Activated naive CD4-positive, alpha-beta T cell treated with anti-CD3 and anti-CD28 coated beads for 36 hours (primary cell): ENCODE measurements at places on chromosomes 2 and 18. TPM values are rescaled to one million over a fixed set of nuclear protein-coding genes. Genes with fewer than 3 reads are reported as not detected.

DNA sequence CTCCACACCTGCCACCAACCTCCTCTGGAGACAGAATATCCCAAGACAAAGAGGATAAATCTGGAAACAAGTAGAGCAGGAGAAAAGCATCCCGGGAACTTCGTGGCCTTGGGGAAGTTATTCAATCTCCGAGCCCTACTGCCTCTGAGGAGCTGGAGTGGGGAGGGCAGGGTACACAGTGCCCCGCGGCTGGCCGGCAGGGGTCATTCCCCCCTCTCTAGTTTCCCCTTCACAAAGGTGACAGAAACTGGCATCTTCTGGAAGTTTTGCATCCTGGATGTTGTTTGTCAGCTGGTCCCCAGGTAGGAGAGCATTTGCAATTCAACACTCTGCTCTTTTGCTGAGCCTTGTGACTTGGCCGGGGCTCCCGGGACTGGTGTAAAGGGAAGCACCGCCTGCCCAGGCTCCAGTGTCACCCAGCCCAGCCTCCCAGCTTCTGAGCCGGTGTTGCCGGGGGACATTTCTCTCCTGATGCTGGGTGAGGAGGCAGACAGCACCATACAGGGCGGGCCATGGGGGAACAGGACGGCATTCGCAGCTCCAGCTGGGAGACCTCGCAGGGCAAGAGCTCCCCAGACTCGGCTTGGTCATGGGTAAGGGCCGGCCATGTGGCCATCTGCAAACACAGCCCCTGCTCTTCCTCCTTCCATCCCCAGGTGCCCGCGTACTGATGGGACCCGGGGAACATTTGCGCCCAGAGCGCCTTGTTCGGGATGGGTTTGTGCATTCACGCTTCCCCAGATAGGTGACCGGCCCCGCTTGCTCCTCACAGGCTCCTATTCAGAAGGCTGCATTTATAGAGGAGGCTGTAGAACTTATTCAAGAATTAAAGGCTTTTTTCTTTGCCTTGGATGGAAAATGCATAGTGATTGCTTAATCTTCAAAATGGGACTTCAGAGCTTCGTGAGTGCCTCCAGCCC is 7.4 kb upstream of the NTSR2 start:
- peaks cover 3% of the 10 kb centered on the region for H3K4me1 ChIP-seq
- no peak overlapping the region for H3K4me3 ChIP-seq
- DNase-seq, result no peak
- H3K36me3 ChIP-seq, result no peaks in the 10 kb centered on the region

GRCh38 chr2:19796035-19796695 is 105.6 kb downstream of the TTC32 start:
- no peak overlapping the region for H3K27ac ChIP-seq
- DNase-seq, result no peak
- H3K27me3 ChIP-seq, result no peaks in the 10 kb centered on the region
- no peaks in the 10 kb centered on the region for H3K36me3 ChIP-seq

DNA sequence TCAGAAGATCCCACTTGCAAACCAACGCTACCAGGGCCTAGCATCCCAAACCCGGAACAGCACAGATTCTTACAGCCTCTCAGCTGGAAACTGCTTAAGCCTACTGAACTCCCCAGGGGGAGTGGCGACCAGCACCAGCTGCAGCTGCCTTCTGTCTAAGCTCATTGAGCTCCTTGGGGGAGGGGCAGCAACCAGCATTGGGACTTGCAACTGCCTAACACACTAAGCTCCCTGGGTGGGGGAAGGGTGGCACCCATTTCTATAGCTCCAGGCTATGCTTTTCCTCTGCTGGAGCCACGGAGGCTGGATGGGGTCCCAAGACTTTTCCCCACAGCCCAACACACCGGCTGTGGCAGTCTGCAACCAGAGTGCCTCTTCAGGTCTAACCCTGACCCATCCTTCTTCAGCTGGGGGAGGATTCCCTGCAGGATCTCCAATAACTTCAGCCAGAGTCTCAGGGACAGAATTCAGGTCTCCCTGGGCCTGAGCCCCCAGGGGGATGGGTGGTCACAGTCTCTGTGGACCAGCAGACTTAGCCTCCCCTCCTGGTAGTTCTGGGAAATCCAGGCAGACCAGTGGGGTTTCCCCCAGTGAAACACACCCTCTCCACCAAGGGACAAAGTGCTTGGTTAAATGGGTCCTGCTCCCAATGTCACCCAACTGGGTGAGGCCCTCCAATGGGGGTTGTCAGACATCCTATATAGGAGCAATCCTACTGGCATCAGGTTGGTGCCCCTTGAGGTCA is 45.9 kb upstream of the ITGA4 start:
- no peaks in the 10 kb centered on the region for H3K27me3 ChIP-seq
- no peak overlapping the region for H3K4me3 ChIP-seq
- H3K4me1 ChIP-seq, result peaks cover 3% of the 10 kb centered on the region
- DNase-seq, result no peak

Gene VWA3B
- total RNA-seq, result 0.43 TPM

- no peak overlapping the region for H3K27ac ChIP-seq
- H3K4me3 ChIP-seq, result no peak overlapping the region
- no peaks in the 10 kb centered on the region for H3K4me1 ChIP-seq
- H3K36me3 ChIP-seq, result no peaks in the 10 kb centered on the region
Observed at GRCh38 chr2:158828378-158829164, 33.5 kb downstream of the DAPL1 start.

- H3K4me3 ChIP-seq, result no peak overlapping the region
- DNase-seq, result no peak
- H3K27ac ChIP-seq, result no peak overlapping the region
- peaks cover 2% of the 10 kb centered on the region for H3K36me3 ChIP-seq
- H3K4me1 ChIP-seq, result no peaks in the 10 kb centered on the region
Observed at GRCh38 chr18:62964432-62964831, 249.1 kb downstream of the PHLPP1 start.

GRCh38 chr18:67733088-67733487 is 216.6 kb upstream of the DSEL start:
- no peak for DNase-seq
- no peak overlapping the region for H3K4me3 ChIP-seq
- H3K4me1 ChIP-seq, result no peaks in the 10 kb centered on the region
- no peak overlapping the region for H3K27ac ChIP-seq
- no peaks in the 10 kb centered on the region for H3K36me3 ChIP-seq
- H3K27me3 ChIP-seq, result no peaks in the 10 kb centered on the region

DNA sequence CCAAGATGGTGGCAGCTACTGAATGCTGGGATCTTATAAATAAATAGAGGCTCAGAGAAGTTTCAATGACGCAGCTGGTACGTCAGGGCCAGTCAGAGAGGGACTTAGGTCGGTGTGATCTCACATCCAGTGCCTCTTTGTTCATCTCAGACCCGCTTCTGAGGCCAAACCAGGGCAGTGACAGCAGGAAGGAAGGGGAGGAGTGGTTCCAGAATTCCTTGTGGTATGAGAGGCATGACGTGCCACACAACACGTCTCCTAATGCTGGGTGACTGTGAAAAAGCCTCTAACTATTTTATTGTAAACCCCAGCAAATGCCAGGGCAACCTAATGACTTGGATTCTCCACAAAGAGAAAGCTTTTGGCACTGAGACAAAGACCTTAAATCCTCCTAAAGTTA is 423.3 kb downstream of the LPIN1 start:
- no peaks in the 10 kb centered on the region for H3K27me3 ChIP-seq
- peak; percentile 69 for DNase-seq
- no peak overlapping the region for H3K4me3 ChIP-seq
- H3K27ac ChIP-seq, result no peak overlapping the region
- H3K4me1 ChIP-seq, result peaks cover 42% of the 10 kb centered on the region

Gene POU3F3
- total RNA-seq, result not detected

GRCh38 chr2:230866756-230867523 is 2.2 kb downstream of the ITM2C start:
- H3K36me3 ChIP-seq, result no peaks in the 10 kb centered on the region
- DNase-seq, result peak; percentile 59
- H3K4me3 ChIP-seq, result no peak overlapping the region
- H3K4me1 ChIP-seq, result peaks cover 42% of the 10 kb centered on the region
- H3K27me3 ChIP-seq, result peaks cover 4% of the 10 kb centered on the region
- H3K27ac ChIP-seq, result no peak overlapping the region

GRCh38 chr2:187037310-187037709 is 188.3 kb upstream of the ZSWIM2 start:
- no peaks in the 10 kb centered on the region for H3K4me1 ChIP-seq
- H3K27ac ChIP-seq, result no peak overlapping the region
- no peaks in the 10 kb centered on the region for H3K27me3 ChIP-seq

GRCh38 chr2:870426-870825 is 80.2 kb upstream of the SNTG2 start:
- H3K4me1 ChIP-seq, result no peaks in the 10 kb centered on the region
- no peaks in the 10 kb centered on the region for H3K36me3 ChIP-seq
- peaks cover 11% of the 10 kb centered on the region for H3K27me3 ChIP-seq
- no peak overlapping the region for H3K4me3 ChIP-seq
- no peak for DNase-seq

DNA sequence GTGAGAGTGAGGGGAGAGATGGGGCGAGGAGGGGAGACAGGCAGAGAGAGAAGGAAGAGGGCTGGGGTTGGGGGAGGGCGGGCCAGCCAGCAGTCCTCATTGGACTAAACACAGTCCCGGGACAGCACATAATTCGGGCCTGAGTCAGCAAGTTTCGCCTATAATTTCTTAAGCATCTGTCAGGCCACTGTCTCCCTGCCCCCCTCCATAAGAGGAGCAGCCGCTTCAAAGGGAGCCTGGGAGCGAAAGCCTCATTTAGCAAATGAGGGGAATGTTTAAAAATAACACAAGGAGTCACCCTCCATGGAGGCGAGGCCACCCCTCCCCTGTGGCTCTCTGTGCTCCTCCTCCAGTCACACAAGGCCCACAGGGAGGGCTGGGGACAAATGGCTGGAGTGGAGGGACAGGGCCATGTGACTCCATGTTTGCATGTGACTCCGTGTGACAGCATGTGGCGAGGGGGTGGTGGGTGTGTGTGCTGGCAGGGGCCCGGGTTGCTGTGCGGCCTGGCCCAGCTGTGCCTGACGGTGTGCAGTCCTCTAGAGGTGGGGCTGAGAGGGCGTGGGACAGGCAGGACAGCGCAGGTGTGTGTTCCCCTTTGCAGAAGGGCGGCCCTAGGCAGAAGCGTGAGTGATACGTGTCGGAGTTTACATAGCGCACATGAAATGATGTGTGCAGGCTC is 162.4 kb downstream of the CELF4 start:
- H3K27ac ChIP-seq, result no peak overlapping the region
- H3K4me1 ChIP-seq, result peaks cover 2% of the 10 kb centered on the region
- H3K4me3 ChIP-seq, result no peak overlapping the region
- no peaks in the 10 kb centered on the region for H3K27me3 ChIP-seq

DNA sequence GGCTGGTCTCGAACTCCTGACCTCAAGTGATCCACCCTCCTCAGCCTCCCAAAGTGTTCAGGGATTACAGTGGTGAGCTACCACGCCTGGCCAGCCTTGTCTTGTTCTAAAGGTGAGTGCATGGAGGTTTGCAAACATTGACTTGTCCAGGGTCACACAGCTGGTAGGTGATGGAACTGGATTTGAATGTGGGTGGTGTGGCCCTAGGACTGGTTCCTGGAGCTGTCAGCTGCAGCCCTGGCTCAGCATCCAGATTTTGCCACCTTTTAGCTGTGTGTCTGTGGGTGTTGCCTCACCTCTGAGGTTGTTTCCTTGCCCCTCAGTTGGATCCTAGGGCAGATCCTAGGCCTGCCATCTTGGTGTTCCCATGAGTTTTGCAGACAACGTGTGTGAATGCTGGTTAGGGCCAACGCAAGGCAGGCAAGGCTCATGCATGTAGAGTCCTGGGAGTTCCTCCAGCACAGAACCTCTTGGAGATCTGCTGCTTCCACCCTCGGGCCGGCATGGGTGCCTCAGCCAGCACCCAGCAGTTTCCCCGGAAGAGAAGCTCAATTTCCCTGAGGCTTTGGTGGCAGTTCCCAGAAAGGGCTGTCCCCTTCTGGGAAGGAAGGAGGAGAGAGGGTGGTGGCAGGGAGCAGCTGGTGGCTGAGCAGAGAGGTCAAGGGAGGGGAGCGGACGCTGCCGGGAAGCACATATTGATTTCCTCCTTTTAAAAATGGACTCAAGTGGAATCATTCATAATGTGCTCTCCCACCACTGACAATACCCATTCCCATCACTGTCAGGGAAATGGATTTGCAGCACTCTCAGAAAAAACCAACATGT is 127.6 kb upstream of the HS6ST1 start:
- no peak overlapping the region for H3K27ac ChIP-seq
- no peaks in the 10 kb centered on the region for H3K4me1 ChIP-seq

- DNase-seq, result no peak
- H3K4me3 ChIP-seq, result no peak overlapping the region
- no peaks in the 10 kb centered on the region for H3K27me3 ChIP-seq
Observed at GRCh38 chr2:212547716-212548454, 9.3 kb upstream of the ERBB4 start.
